DND-41 (cell line): ENCODE measurements at places on chromosomes 5 and 9.

GRCh38 chr5:9370256-9370655, 175.6 kb downstream of the SEMA5A start:
- DNase-seq = no peak

GRCh38 chr5:145660897-145661640, 174.1 kb downstream of the PRELID2 start:
- DNase-seq = no peak

- DNase-seq = no peak
Observed at GRCh38 chr9:38288502-38288901, 104.0 kb upstream of the ALDH1B1 start.

- no peak for DNase-seq
Observed at GRCh38 chr5:138753794-138754698, 821 bp downstream of the CTNNA1 start.

DNA sequence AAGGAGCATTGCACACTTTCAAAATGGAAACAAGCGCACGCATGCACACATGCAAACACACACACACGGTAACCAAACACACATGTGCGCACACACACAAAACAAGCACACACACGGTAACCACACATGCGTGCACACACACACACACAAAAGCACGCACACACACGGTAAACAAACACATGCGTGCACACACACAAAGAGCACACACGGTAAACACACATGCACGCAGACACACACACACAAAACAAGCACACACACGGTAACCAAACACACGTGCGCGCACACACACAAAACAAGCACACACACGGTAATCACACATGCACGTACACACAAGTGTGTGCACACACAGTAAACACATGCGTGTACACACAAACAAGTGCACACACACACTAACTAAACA, 19.3 kb upstream of the SLC6A3 start:
- DNase-seq = no peak
